Stimulated activated CD4-positive, alpha-beta T cell treated with anti-CD3 and anti-CD28 coated beads, Interleukin-15, amount 100 ng/mL, for 1 hour (primary cell): ENCODE measurements at places on chromosomes 3 and 15.

GRCh38 chr3:69420781-69421520 lies 35.1 kb upstream of the FRMD4B start:
- DNase-seq, result no peak

- no peak for DNase-seq
Measured at GRCh38 chr3:133588784-133589465, 15.4 kb downstream of the CDV3 start.

DNA sequence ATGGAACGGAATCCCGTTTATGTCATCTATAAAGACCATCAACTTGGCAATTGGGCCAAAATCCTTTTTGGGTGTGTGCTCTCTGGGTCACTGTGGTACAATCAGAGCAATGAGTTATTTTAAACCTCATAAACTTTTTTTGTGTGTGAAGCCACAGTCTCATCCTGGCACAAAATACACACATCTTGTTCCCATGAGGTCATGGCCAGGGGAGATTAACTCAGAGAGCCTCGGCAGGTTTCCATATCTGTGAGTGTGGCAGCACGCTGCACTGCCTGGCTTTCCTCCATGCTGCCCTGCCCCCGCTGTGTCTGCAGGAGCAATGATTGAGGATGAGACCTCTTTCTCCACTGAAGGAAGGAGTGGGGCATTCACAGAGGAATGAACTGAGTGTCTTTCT lies 54.0 kb upstream of the DLG1 start:
- no peak for DNase-seq

DNA sequence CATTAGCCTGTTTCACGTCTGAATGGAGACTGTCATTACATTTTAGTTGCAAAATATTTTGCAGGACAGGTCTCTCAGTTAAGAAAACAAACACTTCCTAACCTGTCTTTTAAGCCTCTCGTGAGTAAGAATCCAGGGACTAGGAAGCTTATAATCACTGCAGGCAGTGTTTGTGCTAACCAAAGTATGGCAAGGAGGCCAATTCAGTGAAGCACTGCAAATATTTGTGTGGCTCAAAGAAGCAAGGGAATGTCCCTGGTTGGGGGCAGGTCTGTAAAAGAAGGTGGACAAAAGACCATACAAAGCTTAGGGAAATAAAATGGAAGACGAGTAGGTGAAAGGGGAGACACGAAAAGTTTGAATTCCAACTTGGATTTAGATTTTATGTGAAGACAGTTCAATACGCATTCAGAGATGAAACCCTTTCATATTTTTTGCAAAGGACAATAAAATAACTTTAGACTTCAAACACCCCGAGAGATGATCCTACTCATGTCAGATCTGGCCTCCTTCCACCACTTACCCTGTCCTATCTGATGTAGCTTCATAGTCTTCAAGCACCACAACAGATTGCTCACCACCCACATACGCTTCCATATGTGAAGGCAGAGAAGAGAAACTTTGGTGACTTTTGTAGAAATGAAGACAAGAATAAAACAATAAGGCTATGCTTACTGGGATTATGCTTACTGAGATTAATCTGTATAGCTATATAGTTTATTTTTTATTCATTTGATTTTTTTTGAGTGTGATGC lies 240.9 kb downstream of the TUSC7 start:
- DNase-seq, result no peak

DNA sequence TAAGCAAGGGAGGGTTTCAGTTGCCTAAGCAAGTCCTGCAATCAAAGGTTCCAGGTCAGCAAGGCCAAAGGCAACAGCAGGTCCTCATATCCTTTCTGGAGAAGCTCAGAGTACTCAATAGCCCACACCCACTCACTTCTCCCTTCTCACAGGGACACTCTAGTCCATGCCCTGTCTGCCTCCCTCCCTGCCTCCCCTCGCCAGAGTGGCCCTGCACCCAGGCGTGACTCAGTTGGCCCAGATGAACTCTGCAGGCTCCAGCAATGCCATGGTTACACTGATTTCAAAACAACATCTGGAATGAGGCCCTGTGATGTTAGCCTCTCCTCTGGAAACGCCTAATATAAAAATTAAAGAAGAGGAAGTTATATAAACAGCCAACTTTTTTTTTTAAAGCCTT lies 32.9 kb downstream of the IL16 start:
- no peak for DNase-seq

- no peak for DNase-seq
Measured at GRCh38 chr3:188796122-188796631, 375.6 kb upstream of the TPRG1 start.

DNA sequence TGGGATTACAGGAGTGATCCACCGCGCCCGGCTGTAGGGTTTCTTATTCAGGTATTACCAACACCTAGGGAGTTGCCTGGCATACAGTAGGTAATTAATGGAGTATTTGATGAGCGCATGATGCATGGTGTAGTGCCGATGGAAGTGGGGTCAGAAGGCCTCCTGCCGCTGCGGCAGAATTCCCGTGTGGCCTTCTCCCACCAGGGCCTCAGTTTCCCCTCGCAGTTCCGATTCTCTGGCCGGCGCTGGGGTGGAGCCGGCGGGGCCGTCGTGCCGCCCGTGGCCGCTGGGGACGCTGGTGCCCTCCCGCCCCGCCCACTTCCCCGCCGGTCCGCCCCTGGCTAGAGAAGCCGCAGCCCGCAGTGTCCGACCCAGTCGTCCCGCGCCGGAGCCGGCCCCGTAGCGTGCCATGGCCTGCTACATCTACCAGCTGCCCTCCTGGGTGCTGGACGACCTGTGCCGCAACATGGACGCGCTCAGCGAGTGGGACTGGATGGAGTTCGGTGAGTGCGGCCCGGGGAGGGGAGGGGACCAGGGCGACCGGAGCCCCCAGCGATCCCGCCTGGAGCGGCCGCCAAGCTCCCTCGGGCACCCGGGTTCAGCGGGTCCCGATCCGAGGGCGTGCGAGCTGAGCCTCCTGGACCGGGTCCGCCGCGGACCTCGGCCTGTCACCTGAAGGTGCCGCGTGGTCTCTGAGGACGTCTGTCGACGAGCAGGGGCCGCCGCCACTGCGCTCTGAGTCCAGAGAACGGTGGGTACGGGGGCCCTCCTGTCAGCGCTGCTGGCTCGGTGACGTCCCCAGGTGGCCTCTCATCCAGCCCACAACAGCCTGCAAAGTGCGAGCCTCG lies at the start of gene IRAK2:
TSS of gene IRAK2 (plus strand) at position 374 of the 848 bp plus-strand sequence. CDS start at position 410, 36 bp downstream.
- DNase-seq, result peak; percentile 34

DNA sequence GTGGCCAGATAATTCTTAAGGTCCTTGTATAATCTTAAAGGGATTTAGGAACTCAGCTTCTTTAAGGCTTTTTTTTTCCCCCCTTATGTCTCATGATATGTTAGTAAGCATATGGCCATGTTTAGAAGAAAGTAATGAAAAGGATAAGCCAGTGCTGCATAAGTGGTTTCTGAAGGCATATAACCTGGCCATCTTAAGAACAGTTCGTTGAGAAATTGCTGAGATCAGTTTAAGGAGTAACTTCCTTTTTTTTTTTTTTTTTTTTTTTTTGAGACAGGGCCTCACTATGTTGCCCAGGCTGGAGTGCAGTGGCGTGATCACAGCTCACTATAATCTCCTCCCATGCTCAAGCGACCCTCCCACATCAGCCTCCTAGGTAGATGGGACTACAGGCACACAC lies 51.7 kb downstream of the UBE2E2 start:
- no peak for DNase-seq

DNA sequence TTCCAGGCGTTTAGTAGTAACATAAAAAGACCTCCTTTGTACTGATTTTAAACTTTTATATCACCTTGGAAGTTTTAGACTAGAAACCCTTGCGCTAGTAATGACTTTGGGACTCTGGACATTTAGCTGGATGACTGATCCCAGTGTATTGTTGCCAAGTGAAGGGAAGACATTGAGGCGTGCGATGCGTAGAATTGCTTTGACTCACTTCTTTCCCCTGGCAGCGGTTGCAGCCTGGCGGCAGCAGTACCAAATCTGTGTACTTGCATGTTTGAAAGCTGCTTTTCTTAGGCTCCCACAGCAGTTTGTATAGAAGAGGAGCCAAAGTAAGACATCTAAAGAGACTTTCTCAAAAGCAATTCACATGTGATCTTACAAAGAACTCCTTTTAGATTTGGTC lies 151.6 kb downstream of the BBX start:
- DNase-seq, result no peak

GRCh38 chr15:32843219-32843815 lies 125.5 kb downstream of the GREM1 start:
- DNase-seq, result no peak

DNA sequence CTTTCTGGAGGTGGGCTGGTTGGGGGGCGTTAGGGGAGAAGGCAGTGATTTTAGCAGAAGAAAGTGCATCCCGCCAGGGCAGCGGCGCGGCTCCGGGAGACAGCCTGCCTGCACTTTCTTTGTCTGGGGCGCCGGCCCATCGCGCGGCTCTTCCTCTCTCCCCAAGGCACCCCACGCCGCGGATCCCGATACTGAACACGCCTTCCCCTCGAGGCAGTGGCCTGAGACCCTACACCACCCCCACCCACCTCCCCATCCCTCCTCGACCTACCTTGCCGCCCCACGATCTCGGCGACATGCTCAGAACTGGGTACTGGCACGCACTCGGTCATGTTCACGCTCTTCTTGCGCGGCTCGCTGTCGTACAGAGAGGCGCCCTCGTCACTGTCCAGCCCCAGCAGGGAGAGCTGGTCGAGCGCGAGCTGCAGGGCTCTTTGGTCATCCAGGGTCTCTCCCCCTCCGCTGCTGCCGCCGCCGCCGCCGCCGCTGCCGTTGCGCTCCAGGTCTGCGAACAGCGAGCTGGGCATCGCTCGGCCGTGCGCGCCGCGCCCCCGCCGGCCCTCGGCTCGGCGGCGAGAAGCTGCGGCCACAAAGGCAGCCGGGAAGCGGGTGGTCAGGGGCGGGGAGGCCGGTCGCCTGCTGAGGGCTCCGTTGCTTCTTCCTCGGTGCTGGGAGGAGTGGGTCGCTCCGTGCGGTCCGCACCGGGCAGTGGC lies 483 bp downstream of the MEX3B start:
- DNase-seq, result no peak

DNA sequence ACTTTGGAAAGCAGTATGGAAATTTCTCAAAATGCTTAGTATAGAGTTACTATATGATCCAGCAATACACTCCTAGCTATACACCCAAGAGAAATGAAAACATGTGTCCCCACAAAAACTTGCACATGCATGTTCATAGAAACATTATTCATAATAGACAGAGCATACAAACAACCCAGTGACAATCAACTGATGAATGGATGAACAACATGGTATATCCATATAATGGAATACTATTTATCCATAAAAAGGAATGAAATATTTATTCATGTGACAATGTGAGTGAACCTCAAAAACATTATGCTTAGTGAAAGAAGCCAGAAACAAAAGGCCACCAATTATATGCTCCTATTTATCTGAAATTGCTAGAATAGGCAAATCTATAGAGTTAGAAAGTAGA lies 6.7 kb downstream of the MYH15 start:
- DNase-seq, result no peak

DNA sequence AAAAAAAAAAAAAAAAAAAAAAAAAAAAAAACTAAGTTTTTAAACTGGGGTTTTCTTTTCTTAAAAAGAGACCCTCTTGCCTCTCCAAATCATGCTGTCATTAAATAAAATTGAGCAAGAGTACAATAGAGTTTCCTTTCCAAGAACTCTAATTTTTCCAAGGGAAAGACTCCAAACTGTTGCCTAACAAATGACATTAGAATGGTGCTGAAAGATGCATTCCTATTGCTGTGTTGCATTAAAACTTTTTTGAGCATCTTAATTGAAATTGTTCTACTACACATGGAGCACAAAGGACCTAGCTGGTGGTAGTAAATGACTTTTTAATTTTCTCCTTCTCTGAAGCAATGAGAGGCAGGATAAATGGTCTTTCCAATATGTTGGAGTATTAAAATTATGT lies 469.1 kb upstream of the ARHGEF26 start:
- no peak for DNase-seq

- DNase-seq, result no peak
Measured at GRCh38 chr3:42183991-42184632, 81.9 kb downstream of the CCK start.

DNA sequence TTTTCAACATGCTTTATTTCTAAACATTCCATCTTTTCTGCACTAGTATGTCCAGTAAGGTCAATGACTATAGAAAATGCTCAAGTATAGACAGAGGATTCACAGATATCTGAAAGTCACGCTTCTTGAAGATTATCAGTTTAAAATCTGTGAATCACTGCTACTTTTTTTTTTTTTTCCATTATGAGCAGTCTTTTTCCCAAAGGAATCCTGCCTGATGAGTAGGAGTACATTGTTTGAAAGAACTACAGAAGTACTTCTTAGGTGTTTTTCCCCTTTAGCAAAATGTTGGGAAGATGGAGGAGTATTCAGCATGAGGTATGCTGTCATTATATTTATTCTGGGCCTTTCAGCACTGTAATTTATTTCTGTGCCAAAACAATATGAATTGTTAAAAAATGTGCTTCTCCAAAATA lies 266.2 kb downstream of the NLGN1 start:
- DNase-seq, result no peak

GRCh38 chr3:56111606-56112304 lies 356.5 kb downstream of the ERC2 start:
- DNase-seq, result no peak

DNA sequence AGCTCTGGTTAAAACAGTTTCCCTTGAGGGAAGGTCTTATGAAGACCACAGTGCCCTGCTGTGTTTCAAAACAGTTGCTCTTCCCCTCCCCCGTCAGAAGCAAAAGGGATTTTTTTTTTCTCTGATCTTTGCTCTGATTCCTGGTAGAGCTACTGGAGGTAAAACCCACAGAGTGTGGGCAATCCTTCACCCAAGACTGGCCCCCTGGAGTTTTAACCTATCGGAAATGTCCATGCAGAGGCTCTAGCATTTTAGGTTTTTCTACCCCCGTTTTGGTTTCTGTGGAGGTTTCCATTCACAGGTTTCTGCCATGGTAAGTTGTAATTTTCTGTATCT lies 27.7 kb downstream of the GRM2 start:
- no peak for DNase-seq

- no peak for DNase-seq
Measured at GRCh38 chr3:169662132-169662842, 1.2 kb downstream of the MECOM start.

DNA sequence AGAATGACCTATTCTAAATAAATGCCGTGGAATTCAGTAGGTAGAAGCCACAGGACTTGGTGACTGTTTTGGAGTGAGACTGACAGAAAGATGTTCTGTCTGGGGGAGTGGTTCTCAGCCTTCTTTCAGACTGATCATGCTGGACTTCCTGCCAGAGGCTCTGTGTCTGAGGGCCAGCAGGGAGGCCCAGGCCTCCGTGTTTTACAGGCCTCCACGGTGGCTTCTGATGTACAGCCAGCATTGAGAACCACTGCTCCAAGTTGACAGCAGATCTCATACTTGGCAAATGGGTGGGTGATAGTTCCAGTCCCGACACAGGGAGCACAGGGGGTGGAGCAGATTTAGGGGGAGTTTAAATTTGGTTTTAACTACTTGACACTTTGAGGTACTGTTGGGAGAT lies 6.7 kb upstream of the PIGZ start:
- DNase-seq, result no peak

GRCh38 chr3:3605226-3605625 lies 194.0 kb upstream of the LRRN1 start:
- DNase-seq, result no peak

DNA sequence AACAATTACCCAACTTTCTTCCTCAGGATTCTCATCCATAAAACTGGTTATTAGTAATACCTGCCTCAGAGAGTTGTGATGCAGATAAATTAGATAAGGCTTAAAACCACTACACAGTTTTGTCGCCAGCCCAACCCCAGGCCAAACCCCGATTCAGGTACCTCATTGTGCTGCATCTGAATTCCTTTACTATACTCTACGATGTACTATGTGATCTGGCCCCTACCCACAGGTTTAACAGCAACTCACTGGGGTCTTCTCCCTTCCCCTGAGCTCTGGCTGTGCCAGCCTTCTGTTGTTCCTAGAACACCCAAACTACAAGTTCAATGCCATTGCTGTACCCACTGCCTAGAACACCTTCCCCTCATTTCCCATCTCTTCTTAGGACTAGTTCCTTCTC lies 64.6 kb downstream of the MYO5A start:
- DNase-seq, result no peak
